ENCODE measurements at places on chromosomes 2 and 18.

GRCh38 chr2:133497270-133497893 lies 70.9 kb downstream of the NCKAP5 start:
- no peak for DNase-seq

GRCh38 chr2:25178976-25179375 lies 10.6 kb upstream of the POMC start:
- no peak for DNase-seq

DNA sequence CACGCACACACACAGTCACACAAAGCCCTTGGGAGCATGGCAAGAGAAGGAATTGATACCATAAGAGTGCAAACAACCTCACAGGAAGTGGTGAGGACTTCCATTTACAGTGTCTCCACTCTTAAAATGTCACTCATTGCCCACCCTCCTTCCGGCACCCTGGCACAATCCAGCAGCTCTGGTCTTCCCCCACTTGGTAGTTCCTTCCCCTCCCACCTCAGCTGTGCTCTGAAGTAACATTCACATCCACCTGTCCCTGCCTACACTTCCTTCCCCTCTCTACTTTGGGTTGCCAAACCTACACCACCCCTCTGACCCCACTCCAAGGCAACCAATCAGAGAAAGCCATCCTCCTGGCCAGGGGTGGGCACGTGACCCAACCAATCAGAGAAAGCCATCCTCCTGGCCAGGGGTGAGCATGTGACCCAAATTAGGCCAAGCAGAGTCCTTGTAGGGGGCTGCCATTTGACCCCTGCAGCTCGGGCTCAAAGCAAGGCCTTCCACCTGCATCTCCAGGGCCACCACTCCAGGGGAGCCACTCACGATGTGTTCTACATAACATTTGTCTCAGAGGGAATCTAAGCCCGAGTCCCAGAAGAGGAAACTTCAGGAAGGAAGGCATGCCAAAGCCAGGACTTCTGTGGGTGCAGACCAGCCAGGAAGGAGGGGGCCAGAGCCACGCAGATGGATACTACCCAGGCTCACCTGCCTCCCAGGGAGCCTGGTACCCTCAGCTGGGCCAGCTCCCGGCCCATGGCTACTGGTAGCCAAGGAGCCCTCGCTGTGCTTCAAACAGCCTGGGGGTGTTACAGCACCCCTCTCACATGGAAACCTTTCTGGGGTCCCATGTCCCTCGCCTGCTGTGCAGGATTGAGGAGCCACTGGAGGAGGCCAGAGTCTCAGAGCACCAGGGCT lies 21.2 kb downstream of the CYP26B1 start:
- DNase-seq: no peak

DNA sequence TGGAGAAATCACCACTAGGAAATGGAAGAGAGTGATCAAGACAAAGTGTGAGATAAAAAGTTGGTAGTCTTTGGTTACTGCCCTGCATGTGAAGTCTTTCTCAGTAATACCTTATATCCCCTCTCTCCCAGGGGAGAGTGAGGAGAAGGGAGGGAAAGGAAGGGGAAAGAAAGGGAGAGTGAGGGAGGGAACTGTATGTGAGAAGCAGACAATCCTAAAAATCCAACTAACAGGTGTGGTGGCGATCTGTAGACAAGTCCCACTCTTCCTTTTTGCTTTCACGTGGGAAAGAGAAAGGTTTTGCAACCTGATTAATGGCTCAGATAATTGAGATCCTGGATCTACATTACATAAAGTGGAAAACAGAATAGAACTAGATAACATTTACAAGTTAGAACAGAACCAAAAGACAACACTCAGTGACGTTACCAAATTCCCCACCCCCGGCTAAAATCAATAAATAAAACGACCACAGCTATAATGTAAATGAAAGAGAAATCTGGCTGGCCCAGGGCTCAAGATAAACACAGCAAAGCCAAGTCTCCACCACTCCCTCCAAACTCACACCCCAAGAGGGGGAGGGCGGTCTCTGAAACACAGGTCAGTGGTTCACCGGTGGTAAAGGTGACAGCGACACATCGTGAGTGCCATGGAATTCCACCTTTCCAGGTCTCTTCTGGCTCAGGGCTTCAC lies 10.0 kb upstream of the APCDD1 start:
- no peak for DNase-seq

DNA sequence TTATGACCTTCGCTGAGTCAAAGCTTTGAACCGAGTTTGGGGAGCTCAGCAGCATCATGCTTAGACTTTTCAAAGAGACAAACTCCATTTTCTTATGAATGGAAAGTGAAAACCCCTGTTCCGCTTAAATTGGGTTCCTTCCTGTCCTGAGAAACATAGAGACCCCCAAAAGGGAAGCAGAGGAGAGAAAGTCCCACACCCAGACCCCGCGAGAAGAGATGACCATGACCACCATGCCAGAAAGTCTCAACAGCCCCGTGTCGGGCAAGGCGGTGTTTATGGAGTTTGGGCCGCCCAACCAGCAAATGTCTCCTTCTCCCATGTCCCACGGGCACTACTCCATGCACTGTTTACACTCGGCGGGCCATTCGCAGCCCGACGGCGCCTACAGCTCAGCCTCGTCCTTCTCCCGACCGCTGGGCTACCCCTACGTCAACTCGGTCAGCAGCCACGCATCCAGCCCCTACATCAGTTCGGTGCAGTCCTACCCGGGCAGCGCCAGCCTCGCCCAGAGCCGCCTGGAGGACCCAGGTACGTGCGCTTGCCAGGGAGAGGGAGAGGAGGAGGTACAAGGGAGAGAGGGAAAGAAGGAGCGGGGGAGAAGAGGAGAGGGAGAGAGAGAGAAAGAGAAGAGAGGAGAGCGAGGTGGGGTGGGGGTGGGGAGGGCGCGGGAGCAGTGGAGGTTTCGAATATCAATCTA lies at the start of gene DLX1:
Gene DLX1 (plus strand): TSS at position 48 of the 700 bp plus-strand sequence. CDS start 171 bp downstream, at position 219.
- no peak for DNase-seq

- DNase-seq: no peak
These were observed 24.5 kb downstream of the UGP2 start for GRCh38 chr2:63866009-63866709.

DNA sequence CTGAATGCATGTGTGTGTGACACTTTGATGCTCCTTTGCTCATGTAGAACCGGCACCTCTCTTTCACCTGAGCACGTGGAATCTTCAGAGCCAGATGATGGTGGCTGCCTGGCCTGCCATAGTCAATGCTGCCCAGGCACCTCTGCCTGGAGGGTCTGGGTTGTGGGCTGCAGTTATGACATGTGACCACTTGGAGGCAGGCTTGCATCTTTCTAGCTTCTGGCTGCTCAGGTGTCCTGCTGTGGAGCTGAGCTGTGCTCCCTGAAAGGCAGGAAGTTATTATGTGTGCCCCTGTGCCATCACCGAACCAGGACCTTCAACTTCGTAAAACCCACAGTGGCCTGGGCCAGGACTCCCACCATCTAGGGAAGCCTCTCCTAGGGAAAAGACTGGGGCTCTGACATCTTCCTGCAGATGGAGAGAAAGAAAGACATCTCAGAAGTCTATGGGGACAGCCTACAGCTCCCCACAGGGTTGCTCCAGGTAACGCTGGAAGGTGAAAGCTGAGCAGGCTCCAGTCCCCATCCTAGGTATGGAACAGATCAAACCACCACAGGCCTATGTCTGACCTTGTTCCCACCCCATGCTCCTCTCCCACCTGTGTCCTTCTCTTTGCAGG lies 30.2 kb downstream of the PSD4 start:
- DNase-seq: peak; percentile 57

- no peak for DNase-seq
These were observed 2.1 kb downstream of the DSEL start for GRCh38 chr18:67514465-67514864.

DNA sequence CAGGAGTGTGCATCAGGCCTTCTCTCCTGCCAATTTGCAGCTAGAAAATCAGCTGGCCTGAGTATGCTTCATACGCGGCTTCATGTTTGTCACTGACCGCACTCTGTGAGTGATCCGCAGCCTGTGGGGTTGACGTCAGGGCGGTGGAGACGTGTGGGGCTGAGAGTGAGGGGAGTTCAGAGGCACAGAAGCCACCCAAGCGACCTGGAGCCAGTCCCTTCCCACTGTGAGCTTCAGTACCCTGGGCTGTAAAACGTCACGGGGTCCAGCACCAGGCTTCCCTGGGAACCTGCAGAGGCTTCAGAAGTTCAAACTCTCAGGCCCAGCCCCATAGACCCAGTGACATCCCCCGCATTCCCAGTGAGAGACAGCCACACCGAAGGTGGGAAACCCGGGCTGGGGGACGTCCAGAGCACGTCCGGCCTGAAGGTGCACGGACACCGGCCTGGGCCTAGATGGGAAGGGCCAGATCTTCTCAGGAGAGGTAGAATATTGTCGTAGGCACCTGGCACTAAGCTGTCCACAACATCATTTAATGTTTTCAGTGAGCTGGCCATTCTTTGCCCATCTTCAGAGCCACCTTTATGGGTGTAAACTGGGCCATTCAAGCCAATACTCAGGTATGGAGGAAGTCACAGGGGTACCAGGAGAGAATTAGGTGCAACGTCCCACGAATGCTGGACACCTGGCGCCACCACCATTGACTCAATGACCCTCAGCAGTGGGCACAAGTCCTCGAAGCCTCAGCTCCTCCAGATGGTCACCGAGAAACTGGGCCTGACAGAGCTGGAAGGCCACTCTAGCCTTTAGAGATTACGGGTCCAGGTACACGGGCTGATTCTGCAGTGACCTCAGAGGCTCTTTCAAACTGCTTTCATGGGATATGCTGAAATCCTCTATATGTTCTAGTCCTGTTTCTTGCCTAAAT lies 235.6 kb upstream of the MYT1L start:
- no peak for DNase-seq

GRCh38 chr2:109322111-109322510 lies 193.1 kb downstream of the SH3RF3 start:
- DNase-seq: peak; percentile 55
